HuH-7.5 (cell line): ENCODE measurements at places on chromosomes 4 and X.
A peak's percentile ranks its signal among the peaks of the same experiment; 100 is the strongest.

DNA sequence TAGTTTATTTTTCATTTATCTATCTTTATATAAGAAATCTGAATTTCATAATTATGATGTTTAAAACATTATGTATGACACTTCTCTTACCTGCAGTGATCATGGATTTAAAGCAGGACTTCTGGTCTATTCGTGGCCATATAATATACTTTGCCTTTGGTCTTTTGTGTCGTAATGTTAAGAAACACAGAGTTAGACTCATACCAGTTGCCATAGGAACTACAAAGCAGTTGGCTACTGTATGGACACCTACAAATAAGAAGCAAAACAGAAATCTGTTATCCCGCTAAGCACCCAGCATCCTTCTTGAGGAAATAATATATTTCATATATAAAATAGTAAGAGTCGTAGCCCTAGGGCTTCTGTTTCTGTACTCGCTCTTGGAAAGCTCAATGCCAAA lies 4.3 kb downstream of the SEPSECS start:
- DNase-seq = no peak

DNA sequence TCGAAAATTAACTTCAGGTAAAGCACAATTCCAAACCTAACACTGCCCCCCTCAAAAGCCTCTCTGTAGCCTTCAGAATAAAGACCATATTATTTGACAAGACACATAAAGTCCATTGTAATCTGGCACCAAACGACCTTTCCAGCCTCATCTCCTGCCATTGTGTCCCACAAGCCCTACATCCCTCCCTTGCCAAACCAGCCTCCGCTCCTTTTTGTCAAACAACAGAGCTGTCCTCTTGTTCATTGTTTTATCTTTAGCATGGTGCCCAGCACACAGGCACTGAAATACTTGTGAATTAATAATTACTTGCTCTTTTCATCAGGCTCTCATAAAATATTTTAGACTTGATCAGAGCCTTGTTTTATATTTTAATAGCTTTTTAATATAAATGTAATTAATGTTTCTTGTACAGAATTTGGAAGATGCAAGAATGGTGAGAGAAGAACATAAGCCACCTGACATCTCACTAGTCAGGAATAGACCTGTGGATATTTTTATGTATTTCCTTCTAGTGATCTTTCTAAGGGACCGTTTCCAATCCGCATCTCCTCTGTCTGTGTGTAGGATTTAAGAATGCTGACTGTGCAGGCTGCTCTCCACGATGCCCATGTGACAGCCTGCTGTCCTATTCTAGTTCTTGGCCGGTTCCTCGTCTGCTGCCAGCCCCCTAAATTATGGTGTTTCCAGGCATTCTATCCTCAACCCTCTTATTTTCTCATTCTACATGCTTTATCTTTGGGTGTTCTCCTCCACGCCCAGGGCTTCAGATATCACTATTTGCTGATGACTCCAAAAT lies 3.0 kb upstream of the IRF2 start:
- DNase-seq = no peak

DNA sequence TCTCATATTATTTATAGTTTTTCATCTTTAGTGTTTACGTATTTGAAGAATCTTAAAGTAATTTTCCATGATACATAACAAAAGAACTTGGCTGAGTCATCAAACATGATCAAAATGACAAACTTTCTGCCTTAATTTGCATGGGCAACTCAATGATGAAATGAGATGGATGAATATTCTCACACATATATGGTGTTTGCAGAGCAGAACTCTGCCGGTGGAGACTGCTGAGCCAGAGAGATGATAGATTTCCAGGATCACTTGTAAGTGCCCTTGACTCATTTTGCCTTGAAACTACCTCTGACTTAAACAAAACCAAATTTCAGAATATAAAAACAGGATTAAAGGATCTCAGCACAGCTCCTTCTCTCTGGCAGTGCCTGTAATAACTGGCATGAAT lies 38.2 kb downstream of the TRPC3 start:
- no peak for DNase-seq

DNA sequence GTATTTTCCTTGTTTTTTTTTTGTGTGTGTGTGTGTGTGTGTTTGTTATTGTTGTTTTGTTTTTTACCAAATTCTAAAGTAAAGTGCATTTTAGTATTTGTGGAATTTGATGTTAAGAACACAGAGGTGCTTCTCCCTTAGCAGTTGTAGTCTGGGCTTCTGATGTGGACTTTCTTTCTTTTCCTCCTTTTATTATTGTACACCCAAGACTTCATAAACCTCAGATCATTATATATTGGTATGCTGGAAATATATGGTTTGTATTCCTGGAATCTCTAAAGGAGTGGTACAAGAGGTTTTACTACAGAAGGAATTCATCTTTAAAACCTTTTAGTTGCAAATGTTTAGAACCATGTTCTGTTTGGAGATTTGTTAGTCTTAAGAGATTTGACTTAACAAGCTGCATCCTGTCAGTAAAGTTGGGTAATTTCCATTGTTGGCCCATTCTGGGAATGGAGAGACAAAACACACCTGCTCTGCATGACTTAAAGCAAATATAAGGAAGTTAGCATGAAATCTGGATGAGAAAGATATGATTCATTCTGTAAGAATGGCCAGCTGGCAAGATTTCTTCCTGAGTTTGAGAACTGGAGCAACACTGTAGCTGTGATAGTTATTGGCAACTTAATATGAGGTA lies 64.0 kb downstream of the SMAD1 start:
- DNase-seq = no peak

DNA sequence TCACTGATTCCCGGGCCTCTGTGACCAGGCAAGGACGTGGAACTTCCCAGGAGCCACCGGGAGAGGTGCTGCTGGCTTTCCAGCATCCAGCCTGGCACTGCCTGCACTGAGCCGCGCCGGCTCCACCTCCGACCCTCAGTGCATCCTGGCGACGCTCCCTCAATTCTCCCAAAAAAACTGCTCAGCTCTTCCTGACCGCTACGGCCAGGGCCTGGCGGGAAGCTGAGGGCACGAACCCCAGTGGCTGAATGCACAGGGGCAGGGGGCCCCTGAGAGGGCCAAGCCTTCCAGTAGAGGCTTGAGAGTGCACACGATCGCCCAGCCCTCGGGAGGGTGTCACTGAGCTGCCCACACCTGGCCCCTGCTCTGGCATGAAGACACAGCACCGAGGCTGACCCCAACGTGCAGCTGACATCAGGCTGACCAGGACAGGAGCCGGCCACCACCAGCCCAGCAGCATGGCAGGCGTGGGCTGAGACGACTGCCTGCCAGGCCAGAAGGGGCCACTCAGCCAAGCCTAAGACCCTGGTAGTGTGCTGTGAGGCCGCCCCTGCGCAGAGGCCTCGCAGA lies 6.9 kb downstream of the CTBP1 start:
- peak; percentile 22 for DNase-seq

DNA sequence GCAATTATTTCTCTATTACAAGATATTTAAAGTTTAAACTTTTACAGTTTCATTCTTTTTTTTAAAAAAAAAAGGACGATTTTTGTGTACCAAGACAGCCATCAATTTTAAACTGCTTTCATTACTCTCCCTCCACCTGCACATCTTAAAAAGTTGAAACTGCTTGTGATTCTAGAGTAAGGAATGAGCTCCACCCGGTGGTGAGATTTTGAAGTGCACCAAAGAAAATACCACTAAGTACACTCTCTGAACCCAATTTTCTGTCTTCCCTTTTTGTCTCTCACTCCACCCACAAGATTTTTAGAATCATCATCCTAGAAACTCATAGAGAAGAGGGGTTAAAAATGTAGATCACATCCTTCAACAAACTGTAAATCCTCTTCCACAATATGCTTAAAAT lies 91.3 kb upstream of the WDR44 start:
- DNase-seq = no peak

- DNase-seq = no peak
Observed at GRCh38 chrX:43716144-43716543, 60.0 kb downstream of the MAOA start.

DNA sequence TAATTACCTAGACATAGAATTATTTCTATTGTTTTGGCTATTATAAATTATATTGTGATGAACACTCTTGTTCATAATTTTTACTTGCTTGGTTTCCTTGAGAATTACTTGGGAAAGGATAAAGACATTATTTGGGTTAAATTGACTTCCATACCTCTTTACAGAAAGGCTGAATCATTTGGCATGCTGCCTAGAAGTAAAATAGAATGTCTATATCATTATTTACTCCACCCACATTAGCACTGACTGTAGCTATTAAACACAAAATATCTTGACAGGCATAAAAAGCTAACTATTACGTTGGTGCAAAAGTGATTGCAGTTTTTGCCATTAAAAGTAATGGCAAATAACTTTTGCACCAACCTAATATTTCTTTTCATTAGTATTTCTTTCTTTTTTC lies 29.7 kb upstream of the ADH6 start:
- DNase-seq = no peak

- no peak for DNase-seq
Observed at GRCh38 chr4:126800575-126801141, 832.1 kb upstream of the INTU start.

- no peak for DNase-seq
Observed at GRCh38 chrX:107713543-107714205, 61.9 kb downstream of the TSC22D3 start.

- no peak for DNase-seq
Observed at GRCh38 chr4:154559141-154559493, 3.7 kb upstream of the FGB start.

DNA sequence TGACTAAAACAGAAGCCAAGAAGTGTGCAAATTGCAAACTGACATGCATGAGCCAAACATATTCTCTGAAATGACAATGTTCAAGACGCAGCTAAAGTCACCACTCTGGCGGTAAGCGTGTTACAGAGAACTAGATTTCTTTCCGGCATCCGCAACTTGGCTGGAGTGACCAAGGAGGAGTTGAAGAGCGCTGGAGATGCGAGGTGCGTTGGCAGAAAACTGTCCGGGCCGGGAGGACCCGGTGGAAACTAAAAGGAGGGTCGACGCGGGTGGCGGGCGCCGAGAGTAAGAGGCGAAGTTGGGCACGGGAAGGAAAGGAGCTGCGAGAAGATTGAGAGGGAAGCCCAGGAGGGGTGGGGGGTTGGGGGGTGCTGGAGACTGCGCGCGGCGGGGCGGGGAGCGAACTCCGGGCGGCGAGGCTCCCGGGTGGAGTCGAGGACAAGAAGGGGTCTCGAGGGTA lies 807 bp downstream of the SEL1L3 start:
- peak; percentile 64 for DNase-seq

DNA sequence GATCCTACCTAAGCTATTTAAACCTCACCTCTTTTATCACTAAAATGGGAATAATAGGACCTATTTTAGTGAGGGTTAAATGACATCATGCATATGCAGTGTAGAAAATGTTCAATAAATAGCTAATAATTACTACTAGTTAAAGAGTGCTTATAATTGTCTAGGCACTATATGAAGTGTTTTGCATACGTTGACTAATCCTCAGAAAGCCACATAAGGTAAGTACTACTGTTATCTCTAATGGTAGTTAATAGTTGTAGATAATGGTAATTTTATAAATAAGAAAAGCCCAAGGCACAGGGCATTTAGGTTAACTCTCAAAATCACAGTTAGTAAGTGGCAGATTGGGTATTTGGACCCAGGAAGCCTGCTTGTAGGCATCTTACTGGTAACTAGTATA lies 47.4 kb upstream of the BOD1L1 start:
- DNase-seq = no peak

GRCh38 chrX:76148753-76149152 lies 24.1 kb upstream of the PBDC1 start:
- no peak for DNase-seq

- no peak for DNase-seq
Observed at GRCh38 chr4:68570122-68570507, 6.0 kb downstream of the UGT2B17 start.

DNA sequence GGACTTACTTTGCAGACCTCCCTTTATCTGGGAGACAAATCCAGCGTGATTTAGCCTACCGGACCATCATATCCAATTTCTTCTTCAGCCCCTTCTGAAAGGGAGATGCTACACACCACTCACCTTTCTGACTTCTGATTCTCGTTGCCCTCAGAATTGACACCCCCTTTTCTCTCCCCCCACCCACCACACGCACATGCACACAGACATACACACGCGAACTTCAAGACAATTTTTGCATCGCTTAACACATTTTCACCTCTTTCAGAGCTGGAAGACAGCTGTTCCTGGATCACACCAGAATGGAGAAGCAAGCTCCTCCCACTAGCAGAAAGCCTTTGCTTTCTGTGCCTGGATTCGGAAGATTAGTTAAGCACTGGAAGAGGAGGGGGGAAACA lies 1.0 kb upstream of the SNCA start:
- peak; percentile 34 for DNase-seq

DNA sequence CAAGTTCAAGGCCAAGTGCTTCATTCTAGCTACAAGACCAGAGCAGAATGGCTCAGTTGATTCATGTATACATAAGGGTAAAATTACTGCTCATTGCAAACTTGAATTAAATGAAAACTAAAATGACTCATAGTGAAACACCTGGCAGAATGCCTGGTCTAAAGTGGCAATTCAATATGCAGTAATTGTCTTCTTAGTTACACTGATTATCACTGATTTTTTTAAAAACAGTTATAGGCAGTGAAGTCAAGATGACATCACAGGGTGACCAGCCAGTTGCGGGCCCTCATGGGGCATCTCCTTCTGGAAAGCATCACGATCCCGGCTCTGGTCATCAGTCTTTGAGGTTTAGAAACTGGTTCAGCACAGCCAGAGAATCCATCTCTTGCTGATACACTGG lies 154.2 kb downstream of the RAB28 start:
- no peak for DNase-seq

DNA sequence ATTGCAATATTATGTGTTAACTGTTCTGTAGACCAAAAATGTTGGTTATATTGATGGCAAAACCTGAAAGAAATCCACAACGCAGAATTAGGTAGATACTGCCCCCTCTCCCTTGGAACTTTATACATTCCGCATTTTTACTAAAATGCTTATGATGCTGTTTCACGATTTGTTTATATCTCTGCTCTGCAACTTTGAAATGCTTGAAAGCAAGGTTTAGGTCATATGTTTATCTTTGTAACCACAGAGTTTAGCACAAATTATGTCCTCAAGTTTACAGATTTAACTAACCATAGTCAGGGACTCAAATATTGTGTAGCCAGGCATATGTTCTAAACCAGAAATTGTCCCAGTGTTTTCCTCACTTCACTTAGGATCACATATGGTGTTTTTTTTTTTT lies 66.1 kb upstream of the H2AZ1 start:
- no peak for DNase-seq

GRCh38 chr4:41185614-41186592 lies 28.4 kb downstream of the APBB2 start:
- DNase-seq = no peak

GRCh38 chrX:2756548-2756947 lies 4.7 kb downstream of the XG start:
- no peak for DNase-seq

- no peak for DNase-seq
Observed at GRCh38 chrX:43860646-43861370, 21.4 kb downstream of the MAOB start.
